Fibroblast of skin of back (primary cell): ENCODE measurements at places on chromosomes 4 and X.
A peak's percentile ranks its signal among the peaks of the same experiment; 100 is the strongest.

DNA sequence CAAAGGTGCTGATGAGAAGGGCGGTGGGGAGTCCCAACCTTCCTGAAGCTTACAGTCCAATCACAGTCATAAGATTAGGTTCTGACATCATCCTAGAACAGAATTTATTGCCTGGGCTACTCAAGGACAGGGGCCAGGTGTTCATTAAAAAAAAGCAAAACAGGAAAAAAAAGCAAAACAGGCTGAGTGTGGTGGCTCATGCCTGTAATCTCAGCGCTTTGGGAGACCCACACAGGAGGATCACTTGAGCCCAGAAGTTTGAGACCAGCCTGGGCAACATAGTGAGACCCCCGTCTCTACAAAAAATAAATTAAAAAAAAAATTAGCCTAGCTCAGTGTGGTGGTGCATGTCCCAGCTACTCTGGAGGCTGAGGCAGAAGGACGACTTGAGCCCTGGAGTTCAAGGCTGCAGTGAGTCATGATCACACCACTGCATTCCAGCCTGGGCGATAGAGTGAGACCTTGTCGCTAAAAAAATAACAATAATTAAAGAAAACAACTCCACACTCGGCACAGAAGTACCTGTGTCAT lies 3.0 kb downstream of the RAB9A start:
- peak; percentile 19 for DNase-seq

DNA sequence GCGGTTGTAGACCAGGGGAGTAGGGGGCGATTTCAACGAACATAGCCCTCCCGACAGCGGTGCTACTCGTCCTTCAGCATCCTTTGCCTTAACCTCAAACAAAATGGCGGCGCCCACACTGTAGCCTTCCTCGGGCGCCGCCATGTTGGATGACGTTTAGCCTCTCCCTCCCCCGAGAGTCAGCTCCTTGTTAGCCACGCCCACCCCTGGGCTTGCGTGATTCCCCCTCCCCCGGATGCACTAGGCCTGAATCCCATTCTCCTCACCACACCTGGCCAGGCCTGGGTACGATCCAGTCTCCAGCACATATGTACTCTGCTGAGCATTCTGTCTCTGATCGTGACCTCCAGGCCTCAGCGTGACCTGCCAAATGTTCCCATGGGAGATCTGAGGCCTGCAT lies 49.0 kb upstream of the ZNF157 start:
- DNase-seq = peak; percentile 40

DNA sequence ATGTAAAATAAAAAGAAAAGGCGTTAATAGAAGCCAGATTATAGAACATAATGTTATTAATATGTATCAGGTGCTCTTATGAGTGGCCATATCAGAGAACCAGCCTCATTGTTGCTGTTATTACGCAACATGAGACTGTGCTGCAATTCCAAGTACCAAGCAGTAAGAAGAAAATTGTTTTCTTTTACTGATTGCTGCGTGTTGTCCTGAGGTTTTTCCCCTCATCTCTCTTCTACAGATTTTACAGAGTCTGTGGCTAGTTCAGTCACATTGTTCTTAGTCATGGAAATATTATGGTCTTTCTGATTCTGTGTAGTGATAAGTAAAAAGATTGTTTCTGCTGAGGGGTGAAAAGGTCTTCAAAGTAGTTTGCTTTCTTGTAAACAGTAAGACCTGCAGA lies 55.9 kb downstream of the NPNT start:
- DNase-seq = peak; percentile 13

DNA sequence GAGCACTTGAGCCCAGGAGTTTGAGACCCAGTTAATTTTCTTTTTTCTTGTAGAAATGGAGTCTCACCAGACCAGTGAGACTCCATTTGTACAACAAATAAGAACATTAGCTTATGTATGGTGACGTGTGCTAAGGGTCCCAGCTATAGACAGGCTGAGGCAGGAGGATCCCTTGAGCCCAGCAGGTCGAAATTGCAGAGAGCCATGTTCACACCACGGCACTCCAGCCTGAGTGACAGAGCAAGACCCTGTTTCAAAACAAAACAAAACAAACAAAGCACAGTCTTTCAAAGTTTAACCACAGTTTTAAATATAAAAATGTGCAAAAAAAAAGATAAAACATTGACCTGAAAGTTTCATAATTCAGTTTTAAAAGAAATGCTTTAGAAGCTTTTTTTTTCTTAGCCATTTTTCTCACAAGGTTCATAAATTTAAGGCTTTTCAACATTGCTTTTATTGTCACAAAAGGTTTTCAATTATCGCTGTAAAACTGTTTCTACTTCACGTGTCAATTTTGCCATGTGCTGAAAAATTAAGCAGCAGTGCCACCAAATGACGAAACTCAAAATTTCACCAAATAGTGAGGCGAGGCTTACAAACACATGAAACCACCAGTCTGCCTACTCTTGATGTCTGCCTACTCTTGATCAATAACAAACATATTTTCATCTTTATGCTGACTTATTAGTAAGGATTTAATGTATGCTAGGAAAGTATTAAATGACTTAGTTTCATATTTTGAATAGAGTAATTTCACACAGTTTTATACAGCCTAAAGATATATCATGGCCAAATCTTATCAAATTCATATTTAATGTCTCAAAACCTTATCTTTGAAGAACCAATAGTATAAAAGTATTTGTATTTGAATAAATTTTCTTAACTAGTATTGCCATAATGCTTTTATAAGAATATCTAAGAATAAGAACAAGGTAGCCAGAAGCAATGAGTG lies 126.3 kb downstream of the NEK1 start:
- peak; percentile 67 for DNase-seq

GRCh38 chr4:55781812-55782211 lies 37.8 kb upstream of the EXOC1L start:
- DNase-seq = no peak

DNA sequence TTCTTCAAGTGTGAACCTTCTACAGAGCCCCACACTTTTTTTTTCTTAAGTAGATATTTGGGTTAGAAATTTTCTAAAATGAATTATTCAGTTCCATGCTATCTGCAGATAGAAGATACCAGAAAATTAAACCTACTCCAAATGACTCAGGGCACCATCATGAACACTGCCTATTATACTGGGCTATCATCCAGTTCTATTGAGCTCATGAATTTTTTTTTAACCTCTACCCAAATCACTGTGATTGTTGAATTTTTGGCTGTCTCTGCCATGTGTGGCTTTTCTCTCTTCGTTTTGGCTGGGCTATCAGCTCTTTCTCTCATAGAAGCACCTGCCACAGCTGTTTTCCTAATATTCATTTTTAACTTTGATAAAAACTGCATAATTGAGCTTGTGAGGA lies 31.0 kb upstream of the SLC34A2 start:
- DNase-seq = no peak

DNA sequence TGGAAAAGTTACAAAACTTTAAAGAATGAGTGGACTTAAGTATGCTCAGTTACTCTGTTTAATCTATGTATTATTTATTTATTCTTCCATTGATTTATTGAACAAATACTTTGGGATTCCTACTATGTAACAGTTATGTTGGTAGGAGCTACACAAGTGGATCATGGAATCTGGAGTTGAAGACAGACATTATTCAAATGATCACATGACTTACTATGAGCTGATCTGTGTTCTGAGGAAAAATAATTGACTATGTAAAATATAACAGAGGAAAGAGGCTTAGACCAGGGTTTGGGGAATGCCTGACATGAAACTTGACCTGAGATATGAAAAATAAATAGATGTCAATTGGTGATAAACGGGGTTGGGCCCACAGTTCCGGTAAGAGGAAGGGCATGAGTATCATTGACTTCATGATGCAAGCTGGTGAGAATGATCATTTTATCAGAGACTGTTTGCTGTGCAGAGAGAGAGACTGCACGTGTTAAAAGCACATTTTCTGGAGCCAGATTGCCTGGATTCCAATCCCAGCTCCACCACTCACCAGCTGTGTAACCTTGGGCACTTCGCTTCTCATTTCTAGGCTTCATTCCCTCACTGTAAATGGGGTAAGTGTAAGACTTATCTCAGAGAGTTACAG lies 179.0 kb downstream of the SPCS3 start:
- DNase-seq = no peak

- peak; percentile 16 for DNase-seq
Observed at GRCh38 chr4:13329963-13330362, 154.2 kb downstream of the RAB28 start.
